ENCODE measurements at places on chromosomes 6 and 20.
A peak's percentile ranks its signal among the peaks of the same experiment; 100 is the strongest.

DNA sequence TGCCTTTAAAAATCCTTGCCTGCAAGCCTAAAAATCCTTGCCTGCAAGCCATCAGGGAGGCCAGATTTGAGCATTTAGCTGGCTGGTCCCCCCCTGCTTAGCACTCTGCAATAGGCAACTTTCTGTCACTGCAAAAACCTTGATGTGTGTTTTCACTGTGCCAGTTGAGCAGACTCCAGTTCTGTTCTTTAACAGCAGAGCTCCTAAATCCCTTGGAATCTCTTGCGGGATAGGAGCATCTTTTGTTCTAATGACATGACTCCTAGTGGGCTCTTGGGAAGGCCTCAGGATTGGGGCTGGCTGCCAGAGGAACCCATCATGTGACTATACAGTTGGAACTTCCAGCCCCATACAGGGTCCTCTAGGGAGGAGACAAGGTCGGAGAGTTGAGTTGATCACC, 50.4 kb downstream of the FAM184A start:
- no peak for DNase-seq

- DNase-seq = no peak
Observed at GRCh38 chr6:45709781-45710220, 305.9 kb downstream of the CLIC5 start.

DNA sequence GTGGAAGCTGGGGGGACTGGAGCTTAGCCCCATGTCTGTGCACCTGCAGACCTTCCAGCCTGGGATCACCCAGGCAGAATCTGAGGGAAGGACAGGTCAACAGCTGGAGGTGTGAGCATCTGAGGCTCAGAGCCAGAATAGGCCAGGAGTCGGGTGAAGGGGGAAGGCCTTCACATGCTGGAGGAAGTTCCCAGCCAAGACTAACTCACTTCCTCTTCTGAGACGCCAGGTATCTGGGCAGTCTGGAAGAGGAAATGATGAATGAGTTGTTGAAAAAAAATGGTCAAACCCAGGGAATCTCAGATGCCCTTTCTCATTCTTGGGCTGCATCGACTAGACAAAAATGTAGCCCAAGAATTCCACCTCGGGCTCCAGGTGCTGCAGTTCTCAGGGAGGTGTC, 73.6 kb upstream of the TIAM2 start:
- DNase-seq = no peak

DNA sequence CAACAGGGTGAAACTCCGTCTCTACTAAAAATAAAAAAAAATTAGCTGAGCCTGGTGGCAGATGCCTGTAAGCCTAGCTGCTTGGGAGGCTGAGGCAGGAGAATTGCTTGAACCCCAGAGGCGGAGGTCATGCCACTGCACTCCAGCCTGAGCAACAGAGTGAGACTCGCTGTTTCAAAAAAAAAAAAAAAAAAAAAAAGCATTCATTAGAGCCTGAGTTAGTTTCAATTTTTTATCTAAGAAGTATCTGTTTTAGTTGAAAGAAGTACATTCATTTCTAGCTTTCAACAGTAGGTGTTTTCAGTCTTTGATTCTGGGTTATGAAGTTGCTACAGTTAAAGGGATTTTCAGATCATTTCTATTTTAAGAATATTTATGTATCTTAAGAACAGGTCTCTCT, 42.2 kb downstream of the ZNF292 start:
- no peak for DNase-seq

DNA sequence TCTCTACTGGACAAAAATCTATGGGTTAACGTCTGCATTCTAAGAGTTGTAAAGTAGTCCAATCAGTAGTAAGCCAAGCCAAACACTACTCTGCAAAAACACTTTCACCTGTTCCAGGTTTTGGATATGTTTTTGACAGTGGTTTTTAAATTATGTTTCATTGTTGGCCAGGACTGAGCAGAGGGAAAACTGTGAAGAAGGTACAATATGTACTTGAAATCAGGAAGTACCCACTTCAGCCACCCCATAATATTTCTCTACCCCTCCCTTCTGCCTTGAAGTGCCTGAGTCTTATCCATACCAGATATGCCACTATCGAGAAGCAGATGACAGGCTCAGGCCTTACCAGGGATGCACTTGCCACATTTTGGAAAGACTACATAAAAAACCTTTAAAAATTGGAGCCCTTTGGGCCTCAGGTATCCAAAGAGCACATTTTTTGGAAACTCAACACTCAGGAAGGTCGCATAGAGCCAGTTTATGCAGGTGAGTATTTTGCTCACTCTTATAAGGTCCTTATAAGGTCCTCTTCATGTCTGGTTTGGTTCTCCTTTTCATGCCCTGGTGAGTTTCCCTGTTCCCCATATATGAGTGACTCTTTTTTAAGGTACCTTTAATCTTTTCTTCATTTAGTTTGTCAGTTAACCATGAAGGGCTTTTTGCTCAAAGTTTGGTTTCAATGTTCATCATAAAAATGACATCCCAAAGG, 859.3 kb upstream of the FLRT3 start:
- no peak for DNase-seq

DNA sequence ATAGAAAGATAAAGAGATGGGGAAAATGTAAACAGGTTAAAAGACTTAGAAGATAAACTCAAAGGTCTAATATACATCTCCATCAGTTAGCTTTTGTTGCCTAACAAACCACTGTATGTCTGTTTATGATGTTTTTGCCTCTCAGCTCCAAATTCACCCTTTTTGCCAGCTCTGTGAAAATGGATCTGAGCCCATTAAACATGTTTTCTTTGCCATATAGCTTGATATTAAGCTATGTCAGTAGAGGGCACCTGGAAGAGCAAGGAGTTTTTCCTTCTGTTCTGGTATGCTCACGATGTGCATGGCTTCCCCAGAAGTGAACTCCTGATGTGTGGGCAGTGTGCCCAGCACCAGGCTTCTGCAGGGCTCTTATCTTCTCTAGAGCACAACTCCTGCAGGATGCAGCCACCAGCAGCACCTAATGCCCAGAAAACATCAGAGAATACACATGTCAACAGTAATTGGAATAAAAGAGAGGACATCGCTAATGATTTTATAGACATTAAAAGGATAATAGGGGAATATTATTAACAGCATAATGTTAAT, 14.6 kb upstream of the SNX9 start:
- no peak for DNase-seq

DNA sequence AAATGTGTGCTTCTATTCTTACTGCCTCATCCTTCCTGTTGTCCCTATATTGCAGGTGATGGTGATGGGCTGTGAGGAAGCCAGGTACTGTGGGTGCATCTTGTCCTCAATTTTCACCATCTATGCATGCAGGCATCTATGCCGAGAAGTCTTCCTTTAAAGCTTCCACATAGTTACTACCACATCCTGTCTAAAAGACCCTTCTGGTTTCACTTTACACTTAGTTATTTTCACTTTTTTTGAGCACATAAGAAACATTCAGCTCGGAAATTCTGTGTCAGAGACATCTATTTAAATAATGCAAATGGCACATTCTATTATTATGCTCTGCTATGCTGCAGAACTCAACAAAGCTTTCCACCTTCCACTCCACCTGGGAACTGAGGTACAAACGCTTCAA, 28.2 kb upstream of the FABP7 start:
- DNase-seq = no peak

DNA sequence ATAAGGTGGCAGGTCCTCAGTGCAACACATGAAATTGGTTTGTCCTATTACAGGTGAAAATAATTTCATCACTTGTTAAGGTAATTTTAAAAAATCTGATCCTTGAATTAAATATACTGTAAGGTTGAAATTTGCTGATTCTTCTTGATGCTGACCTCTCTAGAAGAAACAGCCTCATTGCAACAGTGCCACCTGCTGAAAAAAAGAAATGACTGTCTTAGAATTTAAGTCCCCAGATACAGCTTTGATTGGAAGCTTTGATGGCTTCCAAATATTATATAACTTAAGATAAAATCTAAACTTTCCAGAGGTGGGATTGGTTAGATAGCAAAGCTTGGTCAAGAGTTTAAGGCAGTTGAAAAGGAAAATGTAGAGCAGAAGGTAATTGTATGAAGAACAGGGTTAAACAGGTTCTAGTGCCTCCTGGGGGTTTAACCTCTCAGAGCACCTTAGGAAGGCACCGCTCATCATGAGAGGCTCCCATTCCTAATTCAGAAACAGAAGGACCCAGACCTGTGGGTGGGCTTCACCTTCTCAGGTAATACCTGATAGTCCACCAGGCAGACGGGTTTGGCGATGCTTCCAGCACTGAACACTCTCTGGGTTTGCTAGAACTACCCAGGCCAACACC, 401.0 kb downstream of the PAX1 start:
- peak; percentile 10 for DNase-seq

DNA sequence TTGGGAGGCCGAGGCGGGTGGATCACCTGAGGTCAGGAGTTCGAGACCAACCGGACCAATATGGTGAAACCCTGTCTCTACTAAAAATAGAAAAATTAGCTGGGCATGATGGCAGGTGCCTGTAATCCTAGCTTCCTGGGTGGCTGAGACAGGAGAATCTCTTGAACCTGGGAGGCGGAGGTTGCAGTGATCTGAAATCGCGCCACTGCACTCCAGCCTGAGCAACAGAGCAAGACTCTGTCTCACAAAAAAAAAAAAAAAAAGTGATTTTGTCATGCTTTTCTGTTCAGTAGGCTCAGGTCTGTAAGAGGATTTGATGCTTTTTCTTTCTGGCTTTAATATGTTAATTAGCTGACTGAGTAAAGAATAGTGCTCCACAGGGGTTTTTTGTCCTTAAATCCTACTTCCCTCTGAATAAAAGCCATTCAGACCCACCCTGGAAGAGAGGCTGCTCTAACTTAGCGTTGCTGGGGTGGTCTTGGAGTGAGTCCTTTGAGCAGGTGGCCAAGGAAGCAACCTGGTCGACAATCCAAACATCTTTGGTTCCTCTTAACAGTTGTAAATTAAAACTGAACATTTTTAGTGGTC, 19.0 kb downstream of the MCM8 start:
- no peak for DNase-seq

DNA sequence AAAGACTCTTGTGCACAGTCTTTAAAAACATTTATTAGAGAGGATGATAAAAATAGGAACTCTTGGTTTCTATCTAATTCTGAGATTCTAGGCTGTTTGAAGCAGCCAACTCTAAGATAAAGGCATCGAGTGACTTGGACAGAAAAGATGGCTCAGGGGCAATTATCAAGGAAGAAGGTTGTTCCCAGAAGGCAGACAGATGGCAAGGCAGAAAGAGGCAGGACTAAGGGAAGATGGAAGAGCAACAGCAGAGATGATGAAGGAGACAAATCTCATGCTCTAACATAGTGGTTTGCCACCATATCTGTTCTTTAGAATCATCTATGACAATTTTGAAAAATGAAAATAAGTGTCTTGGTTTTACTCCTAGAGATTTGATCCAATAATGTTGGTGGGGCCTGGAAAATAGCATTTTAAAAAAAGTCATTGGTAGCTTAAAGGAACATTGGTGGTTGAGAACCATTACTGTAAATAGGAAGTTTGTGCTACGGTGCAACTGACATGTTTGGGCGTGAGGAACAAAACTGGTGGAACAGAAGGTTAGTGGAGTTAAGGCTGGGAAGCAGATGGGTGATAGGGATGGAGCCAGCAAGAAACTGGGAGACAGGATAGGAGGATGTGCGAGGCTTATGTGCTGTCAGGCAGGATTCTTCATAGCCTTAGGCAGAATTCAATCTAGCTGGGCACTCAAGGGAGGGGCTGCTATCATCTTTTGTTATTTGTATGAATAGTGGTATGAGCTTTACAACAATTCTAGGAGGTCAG, 751.1 kb downstream of the DHX35 start:
- DNase-seq = no peak

GRCh38 chr6:42227173-42227850, 9.7 kb upstream of the MRPS10 start:
- no peak for DNase-seq

- no peak for DNase-seq
Observed at GRCh38 chr20:20409331-20409730, 41.4 kb downstream of the INSM1 start.

DNA sequence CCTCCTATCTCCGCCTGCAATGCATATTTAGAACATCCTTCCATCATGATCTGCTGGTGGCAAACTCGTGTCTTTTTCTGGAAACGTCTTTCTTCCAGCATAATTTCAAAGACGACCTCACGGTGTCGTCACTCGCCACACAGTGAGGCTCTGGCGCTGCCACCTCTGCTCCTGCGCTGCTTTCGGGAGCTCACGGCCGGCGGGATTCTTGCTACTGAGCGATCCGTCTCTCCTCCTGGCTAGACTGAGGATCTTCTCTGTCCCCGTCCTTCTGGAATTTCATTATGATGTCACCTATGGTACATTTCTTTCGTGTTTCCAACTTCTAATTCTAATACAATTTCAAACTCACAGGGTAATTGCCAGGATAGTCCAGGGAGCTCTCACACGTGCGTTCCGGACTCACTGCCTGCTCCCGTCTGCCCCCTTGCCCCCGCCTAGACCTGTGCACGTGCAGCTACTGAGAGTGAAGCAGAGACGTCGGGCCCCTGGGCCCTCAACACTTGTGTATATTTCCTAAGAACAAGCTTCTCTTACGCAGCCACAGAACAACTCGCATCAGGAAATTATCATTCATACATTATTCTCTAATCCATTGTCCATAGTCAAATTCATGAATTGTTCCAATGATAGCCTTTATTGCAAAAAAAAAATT, 25.5 kb upstream of the HELZ2 start:
- DNase-seq = no peak

DNA sequence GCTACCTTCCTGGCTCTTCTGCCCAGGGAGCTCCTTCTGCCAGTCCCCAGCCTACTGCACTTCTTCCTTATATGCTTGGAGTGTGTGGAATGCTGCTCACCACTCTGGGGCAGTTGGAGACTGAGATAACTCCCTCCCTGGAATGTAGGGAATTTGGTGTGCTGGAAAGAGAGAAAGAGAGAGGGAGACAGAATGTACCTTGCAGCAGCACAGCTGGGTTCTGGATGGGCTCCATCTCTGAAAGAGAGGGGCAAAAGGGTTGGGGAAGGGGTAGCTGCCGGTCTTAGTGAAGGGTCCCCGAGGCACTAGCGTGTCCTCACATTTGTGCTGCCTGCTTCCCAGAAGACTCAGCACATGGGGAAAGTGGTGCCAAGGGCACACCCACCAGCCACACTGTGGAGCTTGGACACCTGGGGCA, 40.2 kb upstream of the DDR1 start:
- no peak for DNase-seq

- no peak for DNase-seq
Observed at GRCh38 chr20:53157443-53158408, 185.6 kb downstream of the TSHZ2 start.

DNA sequence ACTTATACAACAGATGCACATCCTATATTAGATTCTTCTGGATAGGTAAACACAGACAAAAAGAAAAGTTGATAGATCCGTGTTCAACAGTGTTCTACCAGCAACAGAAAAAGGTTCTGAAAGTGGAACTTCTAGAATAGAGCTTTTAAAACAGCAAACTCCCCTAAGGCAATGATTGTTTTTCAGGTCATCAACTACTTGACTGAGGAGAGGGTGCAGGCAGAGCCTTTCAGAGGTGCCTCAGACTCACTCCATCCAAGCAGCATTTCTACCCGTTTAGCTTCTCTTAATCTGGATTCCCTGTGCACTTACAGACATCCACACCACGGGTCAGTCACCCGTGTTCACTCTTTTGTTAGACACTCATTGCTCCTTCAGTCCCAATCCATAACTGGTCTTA, 28.9 kb downstream of the FYN start:
- no peak for DNase-seq
